Adrenal gland (tissue), 19 donors: ENCODE measurements at places on chromosomes 5 and 9. TPM values are rescaled to one million over a fixed set of nuclear protein-coding genes. Genes with fewer than 3 reads are reported as not detected.

GRCh38 chr5:34053571-34054399 is 10.8 kb upstream of the C1QTNF3 start:
- no peak overlapping the region for H3K4me3 ChIP-seq
- no peaks in the 10 kb centered on the region for H3K27me3 ChIP-seq
- no peak overlapping the region for H3K27ac ChIP-seq
- no peak for DNase-seq
- H3K4me1 ChIP-seq = no peaks in the 10 kb centered on the region

DNA sequence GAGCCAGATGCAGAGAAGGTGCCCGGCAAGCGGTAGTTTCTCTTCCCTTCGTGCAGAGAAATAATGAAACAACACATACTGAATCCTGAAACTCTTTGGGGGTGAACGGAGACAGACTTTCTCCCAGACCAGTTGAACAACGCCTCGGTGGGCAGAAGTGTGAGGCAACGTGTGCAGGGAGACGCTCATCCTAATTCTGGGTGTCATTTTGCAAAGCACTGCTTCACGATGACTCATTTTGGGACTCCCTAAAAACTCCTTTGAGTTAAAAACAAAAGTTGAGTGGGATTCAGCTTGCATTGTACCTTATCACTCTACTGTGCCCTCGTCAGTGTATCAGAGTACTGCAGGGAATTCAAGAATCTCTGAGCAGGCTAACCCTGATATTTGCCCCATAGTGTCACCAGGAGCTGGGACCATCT is 3.5 kb upstream of the NEK6 start:
- H3K27ac ChIP-seq = no peak overlapping the region
- H3K4me1 ChIP-seq = no peaks in the 10 kb centered on the region
- peak; percentile 3 for DNase-seq
- no peaks in the 10 kb centered on the region for H3K27me3 ChIP-seq
- H3K36me3 ChIP-seq = no peaks in the 10 kb centered on the region

- no peaks in the 10 kb centered on the region for H3K36me3 ChIP-seq
- no peaks in the 10 kb centered on the region for H3K27me3 ChIP-seq
- no peak overlapping the region for H3K4me3 ChIP-seq
- DNase-seq = no peak
- no peak overlapping the region for H3K27ac ChIP-seq
Measured at GRCh38 chr9:84756731-84757130, 87.2 kb downstream of the NTRK2 start.

- H3K4me3 ChIP-seq = no peak overlapping the region
- H3K27me3 ChIP-seq = no peaks in the 10 kb centered on the region
- H3K27ac ChIP-seq = no peak overlapping the region
- DNase-seq = no peak
Measured at GRCh38 chr9:33794560-33794959, 801 bp upstream of the PRSS3 start.

- H3K36me3 ChIP-seq = no peaks in the 10 kb centered on the region
- H3K4me3 ChIP-seq = no peak overlapping the region
- DNase-seq = no peak
- H3K27me3 ChIP-seq = no peaks in the 10 kb centered on the region
Measured at GRCh38 chr9:92846662-92847145, 31.1 kb downstream of the ZNF484 start.

DNA sequence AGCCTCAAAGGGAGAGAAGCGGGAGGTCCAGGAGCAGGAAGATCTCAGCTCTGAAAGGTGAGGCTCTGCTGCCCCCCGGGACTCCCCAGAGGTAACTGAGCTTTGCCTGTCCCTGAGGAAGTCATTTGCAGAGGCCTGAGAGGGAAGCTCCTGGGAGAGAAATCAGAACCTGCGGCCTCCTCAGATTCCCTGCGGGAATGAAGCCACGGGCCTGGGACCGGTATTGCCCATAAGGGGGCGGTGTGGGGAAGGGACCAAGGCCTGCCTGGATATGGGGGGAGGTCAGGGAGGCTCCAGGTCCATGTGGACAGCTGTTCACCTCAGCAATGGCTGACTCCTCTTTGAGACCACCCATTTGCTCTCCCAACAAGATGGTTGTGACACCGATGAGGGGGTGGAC is 1.3 kb downstream of the SPATA31E1 start:
- no peak for DNase-seq
- no peaks in the 10 kb centered on the region for H3K36me3 ChIP-seq
- H3K4me1 ChIP-seq = no peaks in the 10 kb centered on the region
- no peak overlapping the region for H3K4me3 ChIP-seq
- no peaks in the 10 kb centered on the region for H3K27me3 ChIP-seq
- H3K27ac ChIP-seq = no peak overlapping the region

DNA sequence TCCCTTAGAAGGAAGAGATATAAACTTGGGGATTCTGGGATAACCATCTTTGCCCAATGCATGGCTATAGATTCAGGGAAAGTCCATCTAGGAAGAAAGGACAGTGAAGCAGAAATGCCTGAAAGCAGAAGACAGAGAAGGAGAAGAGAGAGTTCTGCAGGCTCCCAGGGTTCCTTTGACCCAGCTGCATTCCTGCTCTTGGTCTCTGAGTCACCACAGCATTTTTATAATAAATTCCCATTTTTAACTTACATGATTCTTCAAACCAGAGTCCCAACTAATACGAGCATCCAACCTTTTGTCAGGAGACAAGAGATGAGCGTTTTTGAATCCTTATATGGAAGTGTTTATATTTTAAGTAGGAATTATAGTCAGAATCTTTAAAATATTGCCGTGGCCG is 12.0 kb upstream of the AOPEP start:
- H3K4me1 ChIP-seq = no peaks in the 10 kb centered on the region
- DNase-seq = no peak
- H3K27ac ChIP-seq = no peak overlapping the region
- H3K4me3 ChIP-seq = no peak overlapping the region

- H3K27ac ChIP-seq = no peak overlapping the region
- DNase-seq = no peak
- H3K4me1 ChIP-seq = no peaks in the 10 kb centered on the region
- H3K36me3 ChIP-seq = no peaks in the 10 kb centered on the region
- H3K4me3 ChIP-seq = no peak overlapping the region
Measured at GRCh38 chr9:79480639-79481038, 91.1 kb upstream of the TLE4 start.

DNA sequence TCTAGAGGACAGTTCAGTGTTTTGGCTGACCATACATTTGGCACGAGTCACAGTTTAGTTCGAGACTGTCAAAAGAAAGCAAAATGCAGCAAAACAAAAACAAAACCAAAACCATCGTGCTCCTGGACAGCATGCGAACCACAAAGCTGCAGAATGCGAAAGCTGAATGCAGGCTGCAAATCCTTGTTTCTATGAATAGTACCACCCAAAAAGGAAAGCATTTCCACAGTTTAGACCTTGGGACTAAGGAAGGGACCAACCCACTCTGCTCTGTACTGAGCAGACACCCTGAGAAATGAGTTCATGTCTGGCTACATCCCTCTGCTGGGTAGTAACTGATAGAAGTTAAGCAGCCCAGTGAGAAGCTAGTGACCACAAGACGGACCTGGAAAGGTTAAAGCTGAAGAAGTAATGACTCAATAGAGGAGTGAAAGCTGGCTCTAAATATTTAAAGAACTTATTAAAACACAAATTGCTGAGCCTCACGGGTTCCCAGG is 3.9 kb downstream of the GCNT4 start:
- no peak overlapping the region for H3K4me3 ChIP-seq
- no peaks in the 10 kb centered on the region for H3K36me3 ChIP-seq
- no peak overlapping the region for H3K27ac ChIP-seq
- H3K27me3 ChIP-seq = no peaks in the 10 kb centered on the region

DNA sequence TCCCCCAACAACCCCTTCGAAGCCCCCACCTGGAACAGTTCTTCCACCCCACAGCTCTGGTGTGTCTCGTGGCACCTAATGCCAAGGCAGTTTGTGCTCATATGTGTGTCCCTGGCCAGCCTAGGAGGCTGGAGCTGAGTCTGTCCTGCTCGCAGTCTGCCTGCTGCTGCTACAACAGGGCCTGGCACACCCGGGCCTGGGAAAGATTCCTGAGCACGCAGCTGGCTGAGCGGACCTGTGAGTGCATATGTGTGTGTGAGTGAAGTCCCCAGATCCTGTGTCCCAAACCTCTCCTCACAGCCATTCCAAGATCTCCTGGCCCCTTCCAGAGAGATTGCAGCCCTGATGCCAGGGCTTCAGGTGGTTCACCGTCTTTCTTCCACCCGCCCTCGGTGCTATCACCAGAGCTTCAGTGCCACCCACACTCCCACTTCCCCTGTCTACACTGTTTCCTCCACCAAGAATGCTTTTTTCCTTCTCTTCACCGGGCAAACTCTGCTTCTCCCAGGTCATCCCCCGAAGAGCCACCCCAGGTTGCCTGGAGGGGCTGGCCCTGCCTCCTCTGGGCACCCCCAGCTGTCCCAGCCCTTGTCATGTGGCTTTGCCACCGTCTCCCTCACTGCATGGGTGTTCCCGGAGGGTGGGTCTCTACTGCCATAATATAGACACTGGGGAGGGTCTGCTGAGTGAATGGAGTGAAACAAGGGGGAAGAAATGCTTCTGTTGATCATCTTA is 28.4 kb downstream of the LMX1B start:
- no peaks in the 10 kb centered on the region for H3K4me1 ChIP-seq
- no peaks in the 10 kb centered on the region for H3K36me3 ChIP-seq
- H3K27me3 ChIP-seq = peaks cover 44% of the 10 kb centered on the region
- H3K27ac ChIP-seq = no peak overlapping the region

GRCh38 chr9:70865471-70865870 is 255.9 kb downstream of the TRPM3 start:
- H3K4me1 ChIP-seq = no peaks in the 10 kb centered on the region
- no peak for DNase-seq
- H3K27me3 ChIP-seq = no peaks in the 10 kb centered on the region
- H3K27ac ChIP-seq = no peak overlapping the region

GRCh38 chr5:61217214-61217613 is 54.9 kb upstream of the SMIM15 start:
- no peak for DNase-seq
- H3K27me3 ChIP-seq = no peaks in the 10 kb centered on the region
- H3K4me1 ChIP-seq = no peaks in the 10 kb centered on the region
- H3K4me3 ChIP-seq = no peak overlapping the region

- H3K27ac ChIP-seq = no peak overlapping the region
- DNase-seq = no peak
- no peaks in the 10 kb centered on the region for H3K4me1 ChIP-seq
- no peak overlapping the region for H3K4me3 ChIP-seq
- H3K27me3 ChIP-seq = no peaks in the 10 kb centered on the region
- no peaks in the 10 kb centered on the region for H3K36me3 ChIP-seq
Measured at GRCh38 chr5:154146409-154146808, 44.1 kb upstream of the GALNT10 start.

DNA sequence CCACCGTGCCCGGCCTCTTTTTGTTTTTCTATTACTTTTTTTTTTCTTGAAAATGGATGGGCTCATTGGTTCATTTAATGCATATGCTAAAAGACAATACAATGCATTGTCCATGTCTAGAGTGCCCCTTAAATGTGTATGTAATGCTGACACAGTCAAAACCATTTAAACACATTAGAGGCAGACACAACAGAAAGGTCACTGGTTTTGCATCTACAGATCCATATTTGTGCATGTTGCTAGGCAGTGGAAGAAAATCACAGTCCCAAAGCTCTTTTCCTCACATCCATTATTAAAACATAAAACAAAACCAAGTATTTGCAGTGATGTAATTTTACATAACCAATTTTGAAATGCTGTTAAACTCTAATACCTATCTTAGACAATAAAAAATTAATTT is 389.0 kb downstream of the TAF11L14 start:
- no peaks in the 10 kb centered on the region for H3K4me1 ChIP-seq
- no peak overlapping the region for H3K4me3 ChIP-seq
- DNase-seq = no peak
- H3K27ac ChIP-seq = no peak overlapping the region

GRCh38 chr5:168781941-168782571 is 202.9 kb upstream of the PANK3 start:
- H3K36me3 ChIP-seq = no peaks in the 10 kb centered on the region
- no peaks in the 10 kb centered on the region for H3K4me1 ChIP-seq
- no peak for DNase-seq
- H3K4me3 ChIP-seq = no peak overlapping the region

DNA sequence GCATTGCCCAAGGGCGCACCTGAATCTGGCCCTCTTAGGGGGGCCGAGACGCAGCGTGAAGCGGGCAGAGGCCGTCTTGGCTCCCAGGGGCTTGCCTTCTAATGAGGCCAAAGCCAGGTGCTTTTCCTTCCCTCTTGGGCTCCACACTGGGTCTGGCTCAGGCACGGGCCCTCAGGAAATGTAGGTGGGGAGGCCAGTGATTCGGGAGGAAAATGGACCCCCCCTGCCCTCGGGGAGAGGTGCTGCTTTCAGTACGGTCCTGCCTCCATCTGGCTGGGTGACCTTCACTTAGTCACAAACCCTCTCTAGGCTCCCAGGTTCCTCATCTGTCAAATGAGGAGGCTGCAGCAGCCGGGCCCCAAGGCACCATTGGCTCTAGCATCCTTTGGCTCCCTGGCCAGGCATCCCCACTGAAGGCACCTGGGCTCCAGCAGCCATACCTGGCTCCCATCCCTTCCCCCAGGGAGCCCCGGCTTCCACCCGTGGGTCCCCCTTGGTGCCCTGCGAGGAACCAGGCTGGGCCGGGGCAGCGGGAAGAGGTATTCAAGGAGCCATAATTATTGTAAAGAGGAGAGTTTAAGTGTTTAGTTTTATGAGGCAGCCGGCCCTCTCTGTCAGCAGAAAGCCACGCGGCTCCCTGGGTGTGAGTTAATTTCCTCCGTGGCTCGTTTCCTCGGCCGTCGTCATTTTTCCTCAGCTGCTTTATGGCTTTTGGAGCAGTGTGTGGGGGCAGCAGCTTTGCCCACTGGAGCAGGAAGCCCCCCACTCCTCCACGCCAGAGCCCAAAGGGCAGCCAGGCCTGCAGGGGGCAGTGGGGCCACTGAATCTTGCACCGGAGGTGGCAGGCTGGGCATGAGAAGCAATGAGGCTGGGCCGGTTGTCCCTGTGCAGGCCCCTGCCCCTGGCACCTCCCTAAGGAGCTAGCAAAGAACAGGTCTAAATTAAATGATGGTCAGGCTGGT is 24.9 kb upstream of the UNC5A start:
- no peaks in the 10 kb centered on the region for H3K4me1 ChIP-seq
- peaks cover 13% of the 10 kb centered on the region for H3K27me3 ChIP-seq
- DNase-seq = no peak
- H3K27ac ChIP-seq = no peak overlapping the region
- H3K36me3 ChIP-seq = no peaks in the 10 kb centered on the region

DNA sequence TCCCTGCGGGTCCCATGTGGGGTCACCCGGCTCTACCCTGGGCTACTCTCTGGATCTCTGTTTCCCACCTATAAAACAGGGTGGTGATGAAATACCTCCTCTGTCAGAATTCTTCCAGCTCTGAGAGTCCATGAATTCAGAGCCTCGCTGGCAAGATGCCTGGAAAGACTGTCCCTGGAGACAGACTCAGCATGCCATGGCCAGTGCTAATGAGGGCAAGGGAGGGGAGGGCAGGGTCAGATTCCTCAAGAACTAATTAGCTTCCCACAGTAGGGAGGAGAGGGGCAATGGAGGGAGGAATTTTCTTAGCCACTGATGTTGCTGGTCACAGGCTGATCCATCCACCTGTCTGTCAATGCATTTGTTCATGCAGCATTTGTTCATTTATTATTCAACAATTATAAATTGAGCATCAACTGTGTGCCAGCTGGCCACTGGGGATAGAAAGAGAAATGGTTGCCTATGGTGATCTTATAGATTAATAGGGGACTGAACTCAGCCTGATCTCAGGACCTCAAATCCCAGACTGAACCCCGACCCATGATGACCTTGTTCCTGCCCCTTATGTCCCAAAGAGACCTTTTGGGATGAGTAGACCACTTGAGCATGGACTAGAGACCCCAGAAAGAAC is 4.7 kb downstream of the SYNPO start:
- no peak overlapping the region for H3K4me3 ChIP-seq
- peak overlapping the region; percentile 99 for H3K27ac ChIP-seq
- DNase-seq = peak; percentile 96
- H3K36me3 ChIP-seq = peaks cover 24% of the 10 kb centered on the region
- H3K4me1 ChIP-seq = peaks cover 73% of the 10 kb centered on the region
- no peaks in the 10 kb centered on the region for H3K27me3 ChIP-seq

The PLPP7 gene
- 16.8 TPM for total RNA-seq

The TRIM23 gene
- 23.1 TPM for total RNA-seq

The ADAMTSL1 gene
- total RNA-seq = 25.0 TPM
